Activated T-cell treated with anti-CD3 and anti-CD28 coated beads, Interleukin-2, amount 50 U/mL, for 48 hours (primary cell): ENCODE measurements at places on chromosomes 5 and 9.

GRCh38 chr5:123949807-123950340 is 437.9 kb downstream of the CSNK1G3 start:
- DNase-seq = no peak

GRCh38 chr5:121962958-121963357 is 1.2 kb downstream of the SRFBP1 start:
- no peak for DNase-seq

GRCh38 chr5:11261241-11261640 is 500.2 kb upstream of the DAP start:
- no peak for DNase-seq

GRCh38 chr9:69594180-69594579 is 78.0 kb downstream of the APBA1 start:
- no peak for DNase-seq

GRCh38 chr5:151271336-151271735 is 18.4 kb downstream of the GM2A start:
- DNase-seq = no peak

DNA sequence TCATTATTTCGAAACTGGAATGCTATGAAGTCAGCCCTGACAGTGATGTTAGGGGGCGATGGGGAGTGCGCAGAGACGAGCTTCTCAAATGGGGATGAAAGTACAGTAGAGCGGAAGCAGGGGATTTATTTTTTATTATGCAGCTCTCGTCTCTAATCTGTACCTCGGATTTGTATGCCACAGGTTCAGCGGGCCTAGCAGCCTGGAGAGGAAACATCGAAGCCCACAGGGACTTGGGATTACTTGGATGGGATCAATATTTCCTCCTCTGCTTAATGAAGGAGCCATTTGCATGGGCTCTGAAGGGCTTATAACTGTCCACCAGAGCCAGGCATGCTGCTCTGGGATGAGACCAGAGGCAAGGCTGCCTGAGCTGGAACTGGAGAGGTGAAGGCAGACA is 133.5 kb upstream of the RAPGEF1 start:
- DNase-seq = no peak

DNA sequence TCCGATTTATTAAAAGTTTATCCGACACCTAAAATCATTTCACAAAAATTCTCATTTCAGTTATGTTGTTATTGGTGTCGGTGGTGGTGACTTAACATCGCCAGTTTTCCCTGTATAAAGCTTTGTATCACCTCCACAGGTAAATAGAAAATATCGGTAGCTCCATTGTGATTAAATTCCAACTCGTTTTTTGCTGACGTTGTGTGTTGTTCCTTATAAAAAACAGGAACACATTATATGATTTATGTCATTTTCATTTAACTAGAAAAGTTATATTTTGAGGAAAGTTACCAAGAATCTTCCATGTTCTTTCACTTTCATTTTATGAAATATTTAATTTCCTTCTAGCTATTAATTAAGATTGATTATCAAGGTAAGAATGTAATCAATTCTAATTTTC is 635.9 kb downstream of the CDH18 start:
- DNase-seq = no peak

GRCh38 chr5:146018514-146019375 is 82.4 kb downstream of the SH3RF2 start:
- DNase-seq = no peak

GRCh38 chr5:74261421-74261820 is 379.1 kb downstream of the ENC1 start:
- no peak for DNase-seq

DNA sequence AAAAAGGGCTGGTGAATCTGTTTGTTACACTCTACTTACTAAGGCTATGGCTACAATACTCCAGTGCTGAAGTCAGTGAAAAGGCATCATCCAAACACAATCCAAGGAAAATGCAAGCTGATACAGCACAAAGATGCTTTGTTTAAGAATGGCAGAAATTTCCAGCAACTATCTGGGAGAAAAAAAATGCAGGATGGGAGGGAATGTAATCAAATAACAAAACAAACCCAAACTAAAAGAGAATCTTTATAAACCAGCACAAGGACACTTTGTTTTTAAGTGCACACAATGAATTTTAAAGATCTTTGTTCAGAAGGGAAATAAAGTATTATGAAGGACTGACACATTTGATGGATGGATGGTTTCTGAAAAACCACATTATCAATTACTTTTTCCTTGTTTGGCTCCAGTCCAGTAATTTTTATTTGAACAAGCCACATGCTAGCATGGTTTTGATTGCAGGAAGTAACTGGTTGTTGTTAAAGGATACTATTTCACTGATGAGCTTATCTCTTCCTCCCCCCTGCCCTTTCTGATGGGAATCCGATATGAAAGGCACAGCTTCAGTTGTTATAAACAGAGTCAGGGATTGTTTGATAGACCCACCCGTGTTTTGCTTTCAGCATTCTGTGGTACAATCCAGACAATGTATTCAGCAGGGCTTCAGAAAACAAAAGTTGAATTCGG is 12.1 kb upstream of the TLE4 start:
- DNase-seq = no peak

DNA sequence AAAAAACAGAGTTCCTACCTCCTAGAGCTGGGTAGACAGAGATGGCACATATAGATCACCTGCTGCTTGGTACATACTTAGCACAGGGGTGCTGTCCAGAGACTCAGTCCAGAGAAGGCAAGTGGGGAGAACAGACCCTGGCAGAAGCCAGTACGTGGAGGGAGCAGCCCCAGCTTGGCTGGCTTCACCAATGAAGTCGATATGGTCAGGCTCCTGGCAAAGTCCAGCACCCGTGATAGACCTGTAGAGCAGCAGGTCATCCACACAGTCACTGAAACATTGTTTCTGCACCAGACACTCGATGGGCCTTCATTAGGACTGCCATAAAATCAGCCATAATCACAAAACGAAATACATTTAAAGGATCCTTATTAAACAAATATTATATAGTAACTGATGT is 45.8 kb downstream of the WHRN start:
- no peak for DNase-seq

GRCh38 chr9:36760667-36761420 is 188.1 kb downstream of the MELK start:
- DNase-seq = no peak

DNA sequence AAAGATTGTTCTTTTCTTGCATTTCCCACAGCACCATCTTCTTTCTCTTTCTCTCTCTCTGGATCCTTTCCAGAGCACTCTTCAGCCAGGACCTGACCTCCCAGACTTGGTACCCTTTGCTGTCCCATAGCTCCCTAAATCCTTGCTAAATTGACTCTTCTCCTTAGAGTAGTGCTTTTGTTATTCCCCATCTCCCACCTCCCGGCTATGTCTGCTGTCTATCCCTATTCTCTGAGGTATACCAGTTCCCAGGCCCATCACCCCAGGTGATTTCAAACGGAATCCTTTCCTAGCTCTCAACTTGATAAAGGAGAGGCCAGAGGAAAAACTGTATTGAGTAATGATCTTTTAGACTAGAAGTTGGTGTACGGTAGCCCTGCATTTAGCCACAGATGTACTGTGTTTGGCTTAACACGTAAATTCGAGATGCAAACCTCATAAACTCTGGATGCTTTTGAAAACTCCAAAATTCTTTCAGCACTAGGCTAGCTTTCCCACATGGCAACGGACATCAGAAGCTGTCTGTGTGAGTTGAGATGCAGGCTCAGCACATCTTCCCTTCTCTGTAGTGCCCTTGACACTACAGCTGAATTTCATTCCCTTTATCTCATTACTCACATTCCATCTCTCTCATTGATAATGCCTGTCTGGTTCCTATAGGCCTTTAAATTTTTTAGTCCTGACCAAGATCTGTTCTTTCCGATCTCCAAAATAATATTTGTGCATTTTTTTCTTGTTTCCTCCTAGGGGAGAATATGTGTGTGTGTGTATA is 320.8 kb upstream of the ITGA1 start:
- DNase-seq = no peak

- no peak for DNase-seq
Observed at GRCh38 chr9:76690246-76690972, 73.8 kb upstream of the PCA3 start.

GRCh38 chr9:95923794-95924193 is 48.3 kb downstream of the ERCC6L2 start:
- no peak for DNase-seq

DNA sequence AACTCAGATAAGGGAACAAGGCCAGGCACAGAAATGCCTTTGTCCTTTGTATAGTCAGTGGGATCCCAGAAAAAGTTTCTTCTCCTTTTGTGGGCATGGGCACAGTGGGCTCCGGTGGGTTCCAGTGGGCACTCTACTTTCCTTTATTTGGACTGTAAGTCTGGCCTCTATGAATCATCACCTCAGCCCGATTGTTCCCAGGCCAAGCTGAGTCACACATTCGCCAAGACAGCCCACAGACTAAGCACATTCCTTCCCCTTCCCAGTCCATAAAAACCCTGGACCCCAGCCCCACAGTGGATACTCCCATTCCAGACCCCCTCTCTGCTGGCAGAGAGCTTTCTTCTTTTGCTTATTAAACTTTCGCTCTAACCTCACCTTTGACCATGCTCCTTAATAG is 165.0 kb downstream of the FBXL17 start:
- no peak for DNase-seq

DNA sequence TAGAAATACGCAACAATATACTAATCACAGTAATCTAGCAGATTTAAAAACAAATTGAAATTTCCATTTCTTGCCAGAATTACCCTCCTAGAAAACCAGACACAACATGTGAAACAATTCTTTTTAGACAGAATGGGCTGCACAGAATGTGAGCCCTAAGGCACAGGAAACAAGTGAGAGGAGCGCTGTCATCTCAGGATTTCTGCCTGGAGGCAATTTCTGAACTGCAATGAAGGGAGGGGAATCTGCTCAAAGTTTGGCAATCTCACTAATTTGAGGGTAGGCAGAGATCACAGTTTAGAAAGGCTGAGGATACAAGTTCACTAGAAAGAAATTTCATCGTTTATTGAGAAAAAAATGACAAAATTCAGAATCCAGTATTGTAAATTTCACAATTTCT is 70.3 kb downstream of the INIP start:
- no peak for DNase-seq

GRCh38 chr5:133032852-133033742 is 6.7 kb upstream of the ZCCHC10 start:
- DNase-seq = no peak

DNA sequence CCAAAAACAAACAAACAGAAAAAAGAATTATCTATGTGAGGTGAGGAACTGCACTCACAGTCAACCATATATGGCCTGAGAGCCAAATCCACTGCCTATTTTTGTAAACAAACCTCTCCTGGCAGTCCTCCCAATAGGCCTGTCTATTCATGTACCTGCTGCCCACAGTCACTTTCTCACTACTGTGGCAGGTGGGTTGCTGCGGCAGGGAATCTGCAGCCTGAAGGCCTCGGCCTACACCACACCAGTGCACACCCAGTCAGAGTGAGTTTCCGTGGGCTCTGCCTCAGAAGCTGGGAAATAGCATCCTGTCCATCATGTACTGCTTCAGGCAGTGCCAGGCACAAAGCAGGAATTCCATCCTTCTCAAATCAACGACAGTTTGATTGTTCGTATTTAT is 82.3 kb downstream of the SPTLC1 start:
- no peak for DNase-seq

DNA sequence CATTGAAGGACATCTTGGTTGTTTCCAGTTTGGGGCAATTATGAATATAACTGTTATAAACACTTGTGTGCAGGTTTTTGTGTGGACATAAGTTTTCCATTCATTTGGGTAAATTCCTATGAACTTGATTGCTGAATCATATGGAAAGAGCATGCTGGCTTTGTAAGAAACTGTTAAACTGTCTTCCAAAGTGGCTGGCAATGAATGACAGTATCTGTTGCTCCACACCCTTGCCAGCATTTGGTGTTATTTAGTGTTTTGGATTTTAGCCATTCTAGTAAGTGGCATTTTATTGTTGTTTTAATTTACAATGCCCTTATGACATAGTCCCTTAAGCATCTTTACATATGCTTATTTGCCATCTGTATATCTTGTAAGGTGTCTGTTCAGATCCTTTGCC is 29.8 kb upstream of the UGT3A2 start:
- DNase-seq = no peak

DNA sequence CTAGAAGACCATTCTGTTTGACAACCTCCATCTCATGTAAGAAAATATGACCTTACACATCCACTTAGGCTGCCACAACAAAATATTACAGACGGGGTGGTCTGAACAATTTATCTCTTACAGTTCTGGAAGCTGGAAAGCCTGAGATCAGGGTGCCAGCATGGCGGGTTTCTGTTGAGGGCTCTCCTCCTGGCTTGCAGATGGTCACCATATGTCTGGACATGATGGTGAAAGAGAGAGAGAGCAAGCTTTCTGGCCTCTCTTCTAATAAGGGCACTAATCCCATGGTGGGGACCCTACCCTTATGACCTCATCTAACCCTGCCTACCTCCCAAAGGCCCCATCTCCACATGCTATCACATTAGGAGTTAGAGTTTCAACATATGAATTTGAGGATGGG is 66.0 kb downstream of the AMBP start:
- no peak for DNase-seq

DNA sequence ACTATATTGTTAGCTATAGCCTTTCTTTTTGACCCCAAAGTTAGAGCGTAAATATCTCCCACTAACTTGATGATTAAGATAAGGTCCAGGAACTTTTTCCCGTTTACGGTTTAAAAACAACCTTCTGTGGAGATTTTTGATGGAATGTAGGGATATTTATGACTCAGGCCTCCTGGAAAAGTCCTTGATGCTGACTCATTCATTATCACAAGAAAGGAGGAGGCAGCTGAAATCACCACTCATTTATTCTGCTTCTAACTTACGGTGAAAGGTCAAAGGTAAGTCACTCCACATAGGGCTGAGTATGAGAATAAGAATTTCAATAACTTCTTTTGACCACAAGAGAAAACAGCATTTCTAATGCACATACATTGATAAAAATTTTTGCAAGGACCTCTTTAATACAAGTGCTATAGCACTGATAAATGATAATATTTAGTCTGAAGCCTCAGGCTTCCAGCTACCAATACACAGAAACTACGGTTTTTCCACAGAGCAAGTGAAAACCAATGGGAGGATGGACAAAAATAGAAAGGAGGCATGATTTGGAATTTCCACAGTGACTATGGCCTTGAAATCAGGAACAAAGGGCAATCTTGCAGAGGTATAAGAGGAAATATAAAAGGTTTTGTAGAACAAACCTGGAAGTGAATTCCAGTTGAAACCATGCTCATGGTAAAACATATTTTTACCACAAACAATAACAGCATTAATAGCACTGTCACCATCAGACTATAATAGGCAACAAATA is 146.5 kb downstream of the PPP2R2B start:
- DNase-seq = no peak

GRCh38 chr5:119336262-119336661 is 19.6 kb upstream of the TNFAIP8 start:
- DNase-seq = peak; percentile 23

DNA sequence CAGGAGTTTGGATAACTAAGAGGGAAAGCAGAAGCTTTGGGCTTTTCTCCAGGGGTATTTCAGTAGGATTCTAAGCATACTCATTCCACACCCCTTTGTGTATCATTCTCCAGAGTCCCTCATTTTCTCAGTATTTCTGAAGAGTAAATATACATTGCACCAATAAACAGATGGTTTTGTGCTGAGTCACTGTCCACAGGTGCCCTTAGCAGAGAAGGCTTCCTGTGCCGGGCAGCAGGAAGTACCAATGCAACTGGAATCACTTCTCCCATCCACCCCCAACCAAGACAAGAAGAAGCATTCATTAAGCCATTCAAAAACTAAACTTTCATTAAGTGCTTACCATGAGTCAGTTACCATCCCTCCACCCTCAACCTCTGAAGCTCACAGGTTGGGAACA is 3.6 kb upstream of the CCNJL start:
- DNase-seq = no peak

GRCh38 chr5:58043032-58043945 is 416.6 kb downstream of the PLK2 start:
- no peak for DNase-seq

- DNase-seq = no peak
Observed at GRCh38 chr5:1930501-1930879, 47.8 kb upstream of the IRX4 start.
